ENCODE measurements at places on chromosomes 11 and 22.

DNA sequence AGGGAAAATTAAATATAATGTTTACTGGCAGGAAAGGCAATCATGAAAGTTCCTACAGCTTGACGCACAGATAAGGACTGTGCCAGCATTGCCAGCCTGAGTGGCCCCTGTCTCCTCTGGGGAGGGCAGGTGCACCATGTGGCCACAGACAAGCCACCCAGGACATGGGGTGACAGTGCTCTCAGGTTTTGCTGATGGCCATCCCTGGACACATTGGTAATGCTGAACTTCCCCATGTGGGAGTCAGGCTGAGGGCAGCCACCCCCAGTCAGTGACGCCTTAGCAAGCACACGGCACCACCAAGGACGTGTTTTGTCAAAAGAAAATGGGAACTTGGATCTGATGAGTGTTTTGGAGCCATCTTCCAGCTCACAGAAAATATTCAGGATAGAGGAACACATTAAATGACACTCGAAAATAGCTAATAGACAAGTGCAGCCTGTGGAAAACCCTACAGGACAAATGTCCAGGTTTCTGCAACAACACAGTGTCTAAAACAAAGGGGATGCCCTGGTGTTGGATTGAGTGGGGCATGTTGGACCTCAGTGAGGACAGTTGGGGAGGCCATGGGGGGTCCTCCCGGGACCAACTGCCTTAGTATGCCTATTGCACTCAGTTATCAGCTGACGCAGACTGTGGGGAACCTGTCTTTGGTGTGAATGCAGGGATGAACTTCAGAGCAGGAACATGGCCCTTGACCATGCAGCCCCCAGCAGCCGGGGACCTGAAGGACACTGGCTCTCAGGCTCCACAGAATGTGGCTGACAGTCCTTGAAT lies 1450.5 kb downstream of the BRD1 start:
- no peak for DNase-seq

DNA sequence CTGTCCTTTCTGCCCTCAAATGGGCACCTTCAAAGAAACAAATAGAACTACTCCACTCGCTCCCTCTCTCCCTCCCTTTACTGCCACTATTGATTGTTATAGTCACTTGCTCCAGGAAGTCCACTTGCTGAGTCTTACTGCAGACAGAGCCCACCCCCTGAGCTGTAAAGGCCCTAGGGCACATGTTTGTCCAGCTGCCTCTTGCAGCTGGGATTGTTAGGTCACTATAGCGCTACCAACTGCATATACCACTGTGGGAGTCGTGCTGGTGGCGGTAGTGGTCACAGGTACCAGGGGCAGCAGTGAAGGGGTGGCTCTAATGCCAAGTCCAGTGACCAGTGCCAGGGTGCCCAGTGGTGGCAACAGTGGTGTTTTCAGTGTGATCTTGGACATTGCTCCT lies 4.4 kb upstream of the SREBF2 start:
- DNase-seq = no peak

GRCh38 chr11:47854667-47855066 lies 6.5 kb upstream of the NUP160 start:
- no peak for DNase-seq

- no peak for DNase-seq
Measured at GRCh38 chr22:20138417-20138738, 6.8 kb downstream of the ZDHHC8 start.

DNA sequence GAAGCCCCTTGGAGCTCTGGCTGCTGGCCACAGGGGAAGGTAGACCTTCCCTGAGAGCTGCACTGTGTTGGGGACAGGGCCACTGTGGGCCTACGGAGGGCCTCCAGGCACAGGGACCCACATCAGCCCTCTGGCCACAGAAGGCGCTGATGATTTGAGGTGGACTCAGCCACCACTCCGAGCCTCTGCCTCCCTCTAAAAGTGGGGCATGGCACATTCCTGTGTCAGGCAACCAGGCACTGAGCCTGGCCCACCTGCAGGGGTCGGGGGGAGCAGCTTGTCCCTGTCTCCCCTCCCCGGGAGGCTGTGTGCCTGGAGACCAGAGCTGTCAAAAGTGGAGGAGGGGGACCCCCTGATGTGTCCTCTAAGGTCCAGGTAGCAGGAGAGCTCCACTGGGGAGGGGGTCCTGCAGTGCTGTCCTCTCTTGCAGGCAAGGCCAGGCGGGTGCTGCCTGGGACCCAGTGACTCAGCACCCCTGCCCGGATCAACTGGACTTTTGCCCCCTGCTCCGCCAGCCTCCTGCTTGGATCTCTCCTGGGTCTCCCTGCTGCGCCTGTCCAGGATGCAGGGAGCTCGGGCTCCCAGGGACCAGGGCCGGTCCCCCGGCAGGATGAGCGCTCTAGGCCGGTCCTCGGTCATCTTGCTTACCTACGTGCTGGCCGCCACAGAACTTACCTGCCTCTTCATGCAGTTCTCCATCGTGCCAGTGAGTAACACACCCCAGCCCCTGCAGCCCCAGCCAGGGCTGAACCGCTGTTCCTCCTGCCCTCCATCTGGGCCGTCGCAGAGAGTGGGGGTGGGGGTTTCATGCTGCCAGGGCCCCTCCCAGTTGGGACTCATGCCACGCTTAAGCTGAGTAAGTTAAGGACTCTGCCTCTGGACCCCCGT lies 17.5 kb upstream of the CDKN1C start:
- DNase-seq = no peak

GRCh38 chr11:77127920-77128691 lies at the start of gene MYO7A:
TSS of gene MYO7A (plus strand) at chr11:77128246. CDS start at chr11:77130635, 2,389 bp downstream.
- no peak for DNase-seq

DNA sequence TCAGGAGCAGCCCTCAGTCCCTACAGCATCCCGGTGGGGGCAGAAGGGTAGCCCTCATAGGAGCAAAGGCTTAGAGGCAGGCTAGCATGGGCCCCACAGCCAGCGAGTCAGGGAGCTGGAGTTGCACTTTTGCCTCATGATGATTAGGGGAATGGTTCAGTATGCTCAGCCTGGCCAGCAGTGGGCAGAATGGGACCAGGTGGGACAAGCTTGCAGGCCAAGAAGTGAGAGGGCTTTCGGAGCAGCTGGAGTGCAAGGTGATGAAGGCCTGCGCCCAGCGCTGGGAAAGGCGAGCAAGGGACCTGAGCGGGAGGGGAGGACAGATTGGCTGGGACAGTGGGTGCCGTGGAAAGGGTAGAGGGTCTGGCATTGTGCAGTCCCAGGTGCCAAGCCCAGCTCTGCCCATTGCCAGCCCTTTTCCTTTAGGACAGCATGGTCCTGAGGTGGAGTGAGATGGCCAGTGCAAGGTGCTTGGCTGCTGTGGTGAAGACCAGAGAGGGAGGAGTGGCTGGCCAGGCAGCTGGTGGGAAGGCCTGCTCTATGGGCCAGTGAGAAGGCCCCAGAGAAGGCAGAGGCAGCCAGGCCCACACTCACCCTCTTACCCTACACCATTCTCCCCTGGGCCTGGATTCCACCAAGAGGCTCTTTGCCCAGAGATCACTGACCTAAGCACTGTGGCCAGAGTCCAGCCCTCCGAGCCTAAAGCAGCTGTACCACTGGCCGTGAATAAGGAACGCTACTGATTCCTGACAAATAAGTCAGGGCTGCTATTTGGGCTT lies 47.9 kb upstream of the SUSD2 start:
- no peak for DNase-seq

- DNase-seq = no peak
Measured at GRCh38 chr11:34773826-34774225, 142.4 kb downstream of the APIP start.

- no peak for DNase-seq
Measured at GRCh38 chr11:44016546-44017442, 31.0 kb upstream of the ACCSL start.

- DNase-seq = no peak
Measured at GRCh38 chr11:64519541-64519940, 71.5 kb upstream of the SLC22A12 start.

DNA sequence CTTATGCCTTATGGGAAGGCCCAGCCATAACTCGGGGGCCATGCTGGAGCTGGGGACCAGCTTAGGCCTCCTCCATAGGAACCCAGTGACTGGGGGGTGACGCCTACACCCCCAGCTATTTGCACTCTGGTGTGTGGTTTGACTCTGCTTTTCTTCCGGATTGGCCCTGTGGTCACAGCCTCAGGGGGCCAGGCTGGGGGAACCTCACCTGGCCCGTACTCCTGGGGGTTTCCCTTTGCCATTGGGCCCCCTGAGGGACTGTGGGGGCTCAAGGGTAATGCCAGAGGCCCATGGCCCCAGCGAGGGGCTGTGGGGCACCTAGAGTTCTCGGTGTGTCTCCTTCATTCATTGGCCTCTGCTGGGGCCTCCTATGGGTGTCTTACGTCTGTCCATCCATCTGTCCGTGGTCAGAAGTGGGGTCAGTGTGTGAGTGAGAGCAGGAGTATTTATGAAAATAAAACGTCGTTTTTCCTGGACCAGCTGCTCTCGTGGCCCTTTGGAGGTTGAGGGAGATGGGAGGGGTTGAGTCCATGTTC lies 6.3 kb upstream of the SH3BP1 start:
- DNase-seq = no peak

GRCh38 chr11:77752516-77752915 lies 68.0 kb downstream of the RSF1 start:
- no peak for DNase-seq

DNA sequence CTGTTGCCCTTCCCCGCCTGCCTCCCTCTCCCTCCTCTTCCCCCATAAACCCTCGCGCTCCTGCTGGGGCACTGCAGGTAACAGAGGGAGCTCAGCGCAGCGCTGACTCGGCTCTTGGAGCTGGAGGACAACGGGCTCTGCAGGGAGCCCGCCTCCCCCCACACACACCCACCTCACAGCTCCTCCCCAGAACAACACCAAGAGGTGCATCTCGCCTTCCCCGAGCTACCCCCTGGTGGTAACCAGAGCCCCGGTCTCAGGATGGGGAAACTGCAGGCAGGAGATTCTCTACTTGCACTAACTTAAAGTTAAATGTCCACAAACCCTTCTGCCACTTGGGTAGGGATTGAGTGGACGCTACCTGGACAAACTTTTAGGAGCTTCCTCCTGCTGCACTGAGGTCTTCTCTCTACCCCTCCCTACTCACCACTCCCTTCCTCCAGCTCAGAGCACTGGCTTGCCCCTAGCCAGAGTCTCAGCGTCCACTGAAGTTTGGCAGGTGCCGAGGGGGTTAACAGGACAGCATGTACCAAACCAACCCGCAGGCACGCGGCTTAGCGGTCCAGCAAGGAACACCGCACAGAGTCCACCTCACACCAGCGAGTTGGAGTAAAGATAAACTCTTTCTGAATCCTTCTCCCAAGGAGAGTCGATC lies 4.0 kb upstream of the SCN4B start:
- DNase-seq = no peak

DNA sequence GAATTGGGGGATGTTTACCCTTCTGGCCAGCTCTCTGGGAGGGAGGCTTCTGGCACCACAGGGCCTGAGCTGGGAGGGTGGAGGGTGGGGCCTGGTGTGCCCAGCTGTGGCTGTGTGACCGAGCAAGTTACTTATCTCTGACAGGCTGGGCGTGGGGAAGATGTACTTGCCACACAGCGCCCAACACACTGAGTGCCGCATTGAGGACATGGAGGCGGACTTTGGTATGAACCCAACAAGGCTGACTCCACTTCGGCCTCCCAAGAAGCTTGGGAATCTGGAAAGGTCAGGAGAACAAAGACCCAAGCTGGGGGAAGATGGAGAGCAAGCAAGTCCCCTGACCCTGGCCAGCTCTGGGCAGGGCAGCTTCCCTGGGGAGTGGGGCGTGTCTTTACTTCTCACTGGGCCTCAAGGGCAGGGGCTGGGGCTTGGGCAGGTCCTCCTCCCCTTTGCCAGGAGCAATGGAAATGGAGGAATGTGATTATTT lies 2.4 kb upstream of the MGAT3 start:
- no peak for DNase-seq

- DNase-seq = no peak
Measured at GRCh38 chr22:33512908-33513307, 407.4 kb downstream of the LARGE1 start.

DNA sequence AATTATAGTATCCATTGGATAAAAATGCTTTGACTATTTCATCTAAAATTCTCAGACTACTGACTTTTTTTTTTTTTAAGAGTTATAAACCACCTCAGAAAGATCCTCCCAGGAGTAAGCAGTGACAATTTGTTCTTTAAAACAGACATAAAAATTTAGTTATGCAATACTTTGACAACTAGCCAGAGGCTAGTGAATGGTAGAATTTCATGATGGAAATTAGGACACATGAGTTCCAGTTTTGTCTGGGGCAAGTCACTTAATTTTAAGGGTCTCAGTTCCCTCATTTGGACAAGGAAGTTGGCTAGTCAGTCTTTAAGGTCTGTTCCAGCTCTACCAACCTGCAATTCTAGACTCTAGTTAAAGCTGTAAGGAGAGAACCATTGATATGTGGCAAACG lies 2.9 kb downstream of the IL18 start:
- DNase-seq = peak; percentile 69

DNA sequence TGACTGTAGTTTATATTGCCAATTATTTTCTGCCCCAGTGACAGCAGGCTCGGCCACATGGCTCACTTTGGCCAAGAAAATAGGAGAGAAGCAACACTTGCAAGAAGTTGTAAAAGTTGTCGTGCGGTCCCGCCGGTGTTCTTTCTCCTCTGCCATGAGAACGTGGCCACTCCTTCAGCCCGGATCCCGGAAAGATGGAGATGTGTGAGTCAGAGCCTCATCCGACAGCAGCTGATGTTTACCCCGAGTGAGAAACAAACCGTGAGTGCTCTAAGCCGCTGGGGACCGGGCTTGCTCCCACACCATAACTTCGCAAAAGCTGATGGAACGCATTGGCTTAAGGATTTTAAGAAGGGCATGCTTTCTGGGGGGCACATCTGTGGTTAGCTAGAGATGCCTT lies 157.0 kb downstream of the CACNA1I start:
- DNase-seq = no peak

- DNase-seq = no peak
Measured at GRCh38 chr11:134413826-134414731, 2.0 kb upstream of the B3GAT1 start.

- DNase-seq = no peak
Measured at GRCh38 chr11:126451211-126451802, 95.8 kb downstream of the ST3GAL4 start.

DNA sequence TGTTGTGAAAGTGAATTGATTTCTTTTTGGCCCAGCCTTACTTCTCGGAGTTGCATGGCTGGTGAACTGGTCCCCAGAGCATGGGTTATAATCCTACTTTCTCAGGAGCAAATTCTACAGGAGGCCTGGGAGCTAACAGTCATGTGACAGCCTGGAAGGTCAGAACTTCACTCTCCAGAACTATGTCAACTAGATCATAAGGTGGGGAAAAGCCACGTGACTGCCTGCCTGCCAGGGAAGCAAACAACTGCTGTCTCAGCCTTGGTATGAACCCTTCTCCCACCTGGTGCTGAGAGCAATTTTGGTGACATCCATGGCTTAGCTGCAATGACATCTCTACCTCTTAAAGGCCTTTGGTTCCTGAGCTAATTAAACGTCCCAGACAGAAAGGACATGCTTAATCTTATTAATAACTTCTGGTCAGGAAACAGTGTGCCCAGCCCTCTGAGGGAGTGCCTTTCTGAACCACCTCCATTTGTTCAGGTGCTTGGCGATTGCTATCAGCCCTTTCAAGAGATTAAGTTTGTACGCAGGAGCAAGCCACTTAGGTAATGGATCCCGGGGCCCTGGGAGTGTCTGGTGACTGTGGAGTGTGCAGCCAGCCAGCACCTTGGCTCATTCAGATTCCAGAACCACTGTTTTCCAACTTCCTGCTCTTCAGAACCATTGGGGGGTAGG lies 1.4 kb upstream of the CREB3L1 start:
- DNase-seq = no peak

GRCh38 chr11:111765320-111765983 lies 737 bp downstream of the PPP2R1B start:
- DNase-seq = no peak
